ENCODE measurements at places on chromosomes 2 and 18. TPM values are rescaled to one million over a fixed set of nuclear protein-coding genes. Genes with fewer than 3 reads are reported as not detected.

Gene GREB1L
- 0.28 TPM for total RNA-seq

Gene KLHL41
- total RNA-seq = 1.6 TPM

Gene CAPN14
- total RNA-seq = 0.21 TPM

DNA sequence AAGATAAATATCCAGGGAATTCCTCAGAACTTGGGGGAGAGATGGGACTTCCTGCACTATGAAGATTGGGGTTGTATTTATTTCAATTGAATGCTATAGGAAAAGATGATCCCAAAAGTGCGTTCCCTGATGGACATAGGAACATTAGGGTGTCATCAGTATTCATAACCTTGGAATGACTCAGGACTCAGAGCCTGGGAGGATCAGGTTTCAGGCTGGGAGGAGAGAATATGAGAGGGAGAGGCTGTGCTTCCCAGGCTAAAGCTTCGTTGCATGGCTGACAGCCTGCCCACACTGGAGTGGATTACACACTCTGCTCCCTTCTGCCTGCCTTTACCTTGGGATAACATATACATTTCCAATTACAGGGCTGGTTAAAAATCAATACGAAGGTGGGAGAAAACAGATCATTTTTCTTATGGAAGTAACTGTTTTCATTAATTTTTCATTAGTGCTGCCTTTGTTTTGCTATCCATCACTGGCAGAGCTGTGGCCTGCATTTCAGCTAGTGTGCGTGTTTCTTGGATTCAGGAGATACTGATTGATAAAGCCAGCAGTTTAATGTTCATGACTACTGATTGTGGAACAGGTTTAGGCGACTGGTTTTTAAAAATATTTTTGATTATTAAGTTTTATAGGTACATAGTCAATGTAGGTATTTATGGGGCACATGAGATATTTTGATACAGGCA, 118.7 kb downstream of the KCTD1 start:
- no peak for DNase-seq

DNA sequence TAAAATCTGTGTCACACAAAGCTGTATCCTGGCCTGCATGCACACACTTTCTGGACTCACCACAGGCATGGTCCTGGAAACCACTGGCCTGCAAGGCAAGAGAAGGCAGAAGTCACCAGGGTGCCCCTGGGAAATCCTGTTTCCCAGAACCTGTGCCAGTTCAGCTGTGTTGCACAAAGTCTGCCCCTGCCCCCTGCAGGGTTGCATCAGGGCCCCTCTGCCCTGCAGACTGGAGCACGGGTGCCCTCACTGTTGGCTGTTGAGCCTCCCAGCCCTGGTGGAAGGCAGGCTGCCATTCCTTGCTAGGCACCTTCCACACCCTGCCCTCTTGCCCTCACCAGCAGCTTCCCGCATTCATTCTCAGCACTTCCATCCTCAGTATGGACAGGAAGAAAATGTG, 18.0 kb upstream of the TUBB6 start:
- DNase-seq = no peak

DNA sequence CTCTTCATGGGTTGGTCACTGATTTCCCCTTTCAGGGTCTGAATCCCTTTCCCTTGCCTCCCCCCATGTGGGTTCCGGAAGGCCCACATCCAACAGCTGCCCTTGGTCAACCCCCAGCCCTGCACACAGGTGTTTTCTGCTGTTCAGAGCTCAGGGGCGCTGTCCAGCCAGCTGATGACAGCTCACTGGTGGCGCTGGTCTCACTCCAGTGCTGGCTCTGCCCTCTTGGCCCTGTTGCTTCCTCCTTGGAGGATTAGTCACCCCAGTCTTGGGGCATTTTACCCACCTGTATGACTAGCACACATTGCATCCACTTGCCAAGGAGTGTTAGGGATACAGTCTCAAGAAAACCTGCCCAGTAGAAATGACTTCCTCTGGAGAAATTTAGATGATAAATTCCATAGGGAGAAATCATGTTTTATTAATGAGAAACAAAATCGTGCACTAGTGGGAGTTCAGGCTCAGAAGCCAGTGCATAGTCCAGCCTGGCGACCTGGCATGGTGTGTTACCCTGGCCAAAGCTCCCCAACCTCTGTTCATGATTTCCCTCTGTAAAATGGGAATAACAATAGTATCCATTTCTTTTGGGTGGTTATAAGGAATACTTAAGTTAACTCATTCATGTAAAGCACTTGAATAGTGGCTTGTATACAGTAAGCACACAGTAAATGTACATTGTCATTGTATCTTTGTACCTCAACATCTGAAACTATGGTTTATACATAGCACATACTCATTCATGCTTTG, 21.6 kb downstream of the CRIM1 start:
- no peak for DNase-seq

- no peak for DNase-seq
Measured at GRCh38 chr2:112767693-112768330, 3.4 kb upstream of the CKAP2L start.

- DNase-seq = no peak
Measured at GRCh38 chr2:219251656-219252055, 1.4 kb upstream of the TUBA4B start.

DNA sequence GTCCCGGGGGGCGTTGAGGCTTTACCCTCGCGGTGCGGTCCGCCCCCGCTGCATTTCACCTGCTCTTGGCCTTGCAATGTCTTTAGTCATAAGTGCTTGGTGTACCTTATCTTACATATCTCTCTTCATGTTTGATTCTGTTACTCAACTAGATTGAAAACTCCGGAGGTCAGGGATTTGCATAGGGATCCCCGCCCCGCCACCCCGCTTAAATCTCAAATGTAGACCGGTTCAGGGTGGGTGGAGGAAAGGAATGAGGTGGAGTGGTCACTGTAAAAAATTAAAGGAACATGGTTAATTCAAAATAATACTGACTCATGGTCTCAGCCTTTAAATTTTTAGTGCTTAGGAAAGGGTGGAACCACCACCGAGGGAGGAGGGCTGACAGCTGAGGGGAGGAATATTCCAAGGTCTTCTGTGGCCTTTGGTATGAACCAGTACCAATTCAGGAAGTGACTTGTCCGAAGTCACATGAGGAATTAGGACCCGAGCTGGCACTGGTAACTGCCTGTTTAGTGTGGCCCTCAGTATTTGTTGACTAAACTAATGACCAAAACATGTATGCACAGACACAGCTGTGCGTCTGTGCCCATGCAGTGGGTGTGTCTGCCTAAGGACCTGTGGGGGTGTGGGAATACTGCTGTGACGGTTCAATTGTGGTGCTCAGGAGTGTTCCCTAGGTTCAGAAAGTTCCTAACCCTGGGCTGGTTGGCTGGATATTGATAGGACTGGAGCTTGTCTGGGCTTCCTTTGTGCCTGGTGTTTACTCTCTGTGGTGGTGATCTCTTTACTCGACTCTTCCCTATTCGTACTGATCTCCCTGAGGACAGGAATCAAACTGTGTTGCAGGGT, 1.0 kb downstream of the PLEKHB2 start:
- peak; percentile 29 for DNase-seq

GRCh38 chr2:236825989-236826510, 256.4 kb downstream of the ACKR3 start:
- no peak for DNase-seq

DNA sequence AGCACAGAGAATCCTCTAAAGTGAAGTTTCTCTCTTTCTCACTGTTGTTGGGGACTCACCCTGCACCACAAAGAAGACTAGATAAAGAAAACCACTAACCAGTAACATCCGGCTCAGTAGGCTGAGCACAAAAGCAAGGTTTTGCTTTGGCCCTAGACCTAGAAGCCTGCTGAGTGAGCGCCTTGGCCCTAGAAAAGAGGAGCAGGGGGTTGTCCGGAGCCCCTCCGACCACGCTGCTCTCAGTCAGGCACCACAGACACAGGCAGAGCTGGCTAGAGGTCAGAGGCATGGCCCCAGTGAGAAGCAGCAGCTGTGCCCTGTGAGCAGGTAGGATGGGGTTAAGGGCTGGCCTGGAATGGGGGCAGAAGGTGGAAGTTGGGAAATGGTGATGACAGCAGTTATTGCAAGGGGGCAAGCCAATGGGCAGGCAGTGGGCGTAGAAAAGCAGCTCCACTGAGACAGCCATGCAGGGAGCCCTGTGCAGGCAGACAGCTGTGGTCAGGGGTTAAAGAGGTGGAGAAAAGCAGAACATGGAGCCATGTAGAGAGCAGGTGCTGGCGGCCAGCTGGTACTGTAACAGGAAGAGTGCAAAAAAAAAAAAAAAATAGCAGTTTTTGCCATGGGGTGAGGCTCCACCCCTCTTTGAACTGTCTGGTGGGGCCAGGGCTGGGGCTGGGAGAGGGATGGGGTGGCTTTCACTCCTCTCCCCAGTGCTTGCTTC, 36.9 kb upstream of the SLC14A1 start:
- DNase-seq = peak; percentile 25

DNA sequence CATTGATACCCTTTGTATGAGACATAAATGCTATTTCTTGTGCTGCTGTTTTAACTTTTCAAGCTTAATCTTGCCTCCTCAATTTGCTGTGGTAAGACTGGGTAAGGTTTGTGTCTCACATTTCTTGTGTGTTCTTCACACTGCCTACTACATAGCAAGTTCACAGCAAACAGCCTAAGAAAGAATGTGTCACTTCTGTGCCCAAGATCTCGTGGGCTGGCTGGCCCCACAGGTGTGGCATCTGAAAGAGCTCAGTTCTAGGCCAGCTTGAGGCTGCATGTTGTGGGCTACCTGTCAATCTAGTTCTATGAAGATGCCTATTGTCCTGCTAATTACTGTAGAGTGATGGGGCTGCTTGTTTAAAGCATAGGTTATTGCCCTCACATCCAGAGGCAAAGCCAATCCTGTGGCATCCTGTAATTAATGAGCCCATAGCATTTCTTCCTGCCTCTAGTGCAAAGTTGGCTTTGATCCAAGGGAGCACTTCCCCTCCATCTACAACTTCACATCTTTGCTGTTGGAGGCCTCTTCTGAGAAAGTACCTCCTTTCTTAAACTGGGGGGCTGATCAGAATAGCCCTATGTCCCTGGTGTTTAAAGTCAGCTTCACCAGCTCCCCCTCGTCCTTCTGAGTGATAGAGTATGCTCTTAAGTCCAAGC, 40.9 kb upstream of the ASPRV1 start:
- peak; percentile 11 for DNase-seq

- peak; percentile 44 for DNase-seq
Measured at GRCh38 chr18:11147962-11148679, 1.2 kb downstream of the PIEZO2 start.

DNA sequence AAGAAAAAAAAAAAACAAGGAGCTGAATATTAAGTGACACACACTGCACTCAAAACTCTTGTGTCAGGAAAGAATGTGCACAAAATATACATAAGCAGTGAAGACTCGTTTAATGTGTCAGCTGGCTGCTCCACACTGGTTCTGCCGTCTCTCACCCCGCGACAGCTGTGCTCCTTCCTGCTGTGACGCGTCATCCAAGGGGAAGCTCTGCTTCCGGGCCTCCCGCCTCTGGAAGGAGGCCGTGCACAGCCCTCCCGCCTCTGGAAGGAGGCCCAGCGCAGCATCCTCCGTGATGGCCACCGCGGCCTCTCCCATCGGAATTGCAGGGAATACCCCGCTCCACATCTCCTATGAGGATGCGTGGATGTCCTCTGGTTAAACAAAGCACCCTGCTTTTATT, 151.0 kb downstream of the HDAC4 start:
- DNase-seq = peak; percentile 99

- peak; percentile 83 for DNase-seq
Measured at GRCh38 chr2:62270728-62271127, 74.8 kb downstream of the B3GNT2 start.

GRCh38 chr18:68114989-68115388, 598.5 kb upstream of the DSEL start:
- DNase-seq = no peak

DNA sequence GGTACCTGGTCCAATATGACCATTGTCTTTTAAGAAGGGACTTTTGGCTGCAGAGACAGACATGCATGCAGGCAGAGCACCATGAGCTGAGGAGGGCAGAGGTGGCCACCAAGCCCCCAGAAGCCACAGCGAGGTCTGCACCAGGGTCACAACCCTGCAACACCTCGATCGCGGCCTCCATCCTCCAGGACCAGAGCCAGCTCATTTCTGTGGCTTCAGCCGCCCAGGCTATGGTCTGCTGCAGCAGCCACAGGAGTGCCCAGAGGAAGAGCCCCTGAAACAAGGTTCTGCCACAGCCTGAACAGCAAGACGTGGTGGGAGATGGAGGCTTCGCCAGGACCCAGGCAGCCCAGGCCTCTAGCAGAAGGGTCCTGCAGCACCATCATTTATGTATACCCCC, 53.9 kb downstream of the ANKMY1 start:
- no peak for DNase-seq
